ENCODE measurements at places on chromosomes 6 and 20.
A peak's percentile ranks its signal among the peaks of the same experiment; 100 is the strongest.

- no peak for DNase-seq
Measured at GRCh38 chr6:9938801-9939200, 476.1 kb downstream of the TFAP2A start.

DNA sequence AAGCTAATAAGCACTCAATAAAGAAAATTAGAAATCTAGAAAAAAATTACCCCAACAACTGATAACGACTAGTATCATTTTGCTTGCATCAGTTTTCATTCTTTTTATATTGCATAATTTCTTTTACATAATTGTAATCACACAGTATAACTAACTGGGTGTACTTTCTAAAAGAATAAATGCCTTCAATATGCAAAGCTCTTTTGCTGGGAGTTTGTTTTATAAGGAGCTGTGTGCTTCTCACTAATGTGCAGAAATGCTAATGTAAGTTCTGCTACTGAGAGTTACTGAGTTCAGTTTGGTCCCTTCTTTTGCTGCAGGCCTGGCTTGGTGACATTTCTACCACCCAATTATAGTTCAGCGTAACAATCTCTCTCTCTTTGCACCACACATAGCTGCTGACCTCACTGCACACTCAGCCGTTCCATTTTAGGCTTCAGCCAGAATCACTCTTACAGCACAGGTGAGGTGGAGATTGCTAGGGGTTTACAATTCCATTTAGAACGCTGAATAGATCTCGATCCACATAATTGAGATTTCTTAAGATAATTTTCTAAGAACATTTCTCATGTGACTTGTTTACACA is 20.9 kb upstream of the KLHL31 start:
- no peak for DNase-seq

GRCh38 chr6:65112435-65112834 is 594.6 kb downstream of the EYS start:
- DNase-seq: no peak

- peak; percentile 59 for DNase-seq
Measured at GRCh38 chr6:134230087-134230700, 87.7 kb downstream of the SGK1 start.

DNA sequence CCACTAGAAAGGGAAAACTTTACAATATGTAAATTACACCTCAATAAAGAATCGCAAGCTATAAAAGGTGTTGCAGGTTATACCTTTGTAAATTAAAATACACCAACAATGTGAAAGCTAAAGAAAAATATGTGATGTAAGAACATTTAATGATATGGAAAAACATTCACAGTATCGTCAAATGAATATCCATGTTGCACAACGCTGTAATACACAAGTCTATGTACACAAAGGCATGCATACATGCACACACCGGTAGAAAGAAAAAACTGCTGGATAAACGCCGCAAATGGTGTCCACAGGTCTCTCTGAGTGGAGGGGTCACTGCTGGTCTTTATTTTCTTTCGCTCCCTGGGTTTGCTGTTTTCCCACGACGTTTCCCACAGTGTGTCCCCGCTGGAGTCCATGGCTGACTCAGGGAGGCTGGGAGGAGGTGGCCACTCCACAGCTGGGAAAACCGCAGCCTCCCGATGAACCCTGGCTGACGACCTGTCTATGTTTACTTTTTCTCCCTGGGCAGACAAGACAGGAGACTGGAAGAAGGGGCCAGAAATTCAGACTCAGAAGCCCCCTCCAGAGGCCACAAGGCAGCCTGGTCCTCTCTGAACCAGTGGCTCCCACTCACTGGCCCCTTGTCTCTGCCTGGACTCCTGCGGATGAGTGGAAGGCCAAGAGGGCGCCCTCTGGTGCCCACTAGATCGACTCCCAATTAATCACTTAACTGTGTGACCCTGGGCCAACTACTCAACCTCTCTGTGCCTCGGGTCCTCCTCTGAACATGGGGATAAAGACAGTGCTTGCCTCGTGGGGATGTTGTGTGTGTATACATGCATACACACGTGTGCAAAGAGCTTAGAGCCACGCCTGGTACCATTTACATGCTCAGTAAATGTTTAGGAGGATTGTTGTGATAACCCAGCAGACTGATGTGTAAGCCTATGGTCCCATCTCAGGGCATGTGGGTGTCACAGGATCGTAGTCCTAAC is 12.8 kb upstream of the BPI start:
- peak; percentile 87 for DNase-seq

DNA sequence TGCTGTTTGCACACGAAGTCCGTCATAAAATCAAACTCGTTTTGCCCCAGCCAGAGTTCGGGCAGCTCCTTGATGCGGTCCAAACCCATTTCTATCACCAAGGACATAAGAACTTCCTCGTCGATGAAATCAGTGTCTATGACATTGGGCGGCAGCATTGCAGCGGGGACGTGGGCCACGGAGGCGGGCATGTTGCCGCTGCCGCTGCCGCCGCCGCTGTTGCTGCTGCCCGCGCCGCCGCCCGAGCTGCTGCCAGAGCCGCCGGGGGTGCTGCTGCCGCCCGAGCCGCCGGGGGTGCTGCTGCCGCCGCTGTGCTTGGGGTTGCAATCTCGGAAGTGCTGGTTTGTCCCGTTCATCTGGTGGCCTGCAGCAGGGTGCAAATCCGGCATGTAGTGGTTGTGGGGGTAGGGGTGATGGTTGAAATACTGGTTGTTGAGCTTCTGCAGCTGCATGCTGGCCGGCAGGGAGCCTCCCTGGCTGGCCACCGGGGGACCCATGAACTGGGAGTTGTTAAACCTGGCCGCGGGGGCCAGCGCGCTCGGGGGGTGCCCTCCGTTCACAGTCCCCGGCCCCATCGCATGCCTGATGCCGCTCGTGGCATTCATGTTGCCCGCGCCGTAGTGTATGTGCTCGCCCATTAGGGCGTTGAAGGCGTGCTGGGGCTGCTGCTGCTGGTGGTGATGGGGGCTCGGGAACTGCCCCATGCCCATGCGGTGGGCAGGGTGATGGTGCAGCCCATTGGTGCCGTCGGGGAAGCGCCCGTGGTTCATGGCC is 1.1 kb downstream of the CITED2 start:
- DNase-seq: peak; percentile 87

GRCh38 chr6:49551866-49552129 is 1.3 kb downstream of the C6orf141 start:
- no peak for DNase-seq

- DNase-seq: no peak
Measured at GRCh38 chr20:51451484-51451883, 91.0 kb downstream of the NFATC2 start.

- peak; percentile 89 for DNase-seq
Measured at GRCh38 chr20:17749978-17750721, 50.4 kb downstream of the BANF2 start.

DNA sequence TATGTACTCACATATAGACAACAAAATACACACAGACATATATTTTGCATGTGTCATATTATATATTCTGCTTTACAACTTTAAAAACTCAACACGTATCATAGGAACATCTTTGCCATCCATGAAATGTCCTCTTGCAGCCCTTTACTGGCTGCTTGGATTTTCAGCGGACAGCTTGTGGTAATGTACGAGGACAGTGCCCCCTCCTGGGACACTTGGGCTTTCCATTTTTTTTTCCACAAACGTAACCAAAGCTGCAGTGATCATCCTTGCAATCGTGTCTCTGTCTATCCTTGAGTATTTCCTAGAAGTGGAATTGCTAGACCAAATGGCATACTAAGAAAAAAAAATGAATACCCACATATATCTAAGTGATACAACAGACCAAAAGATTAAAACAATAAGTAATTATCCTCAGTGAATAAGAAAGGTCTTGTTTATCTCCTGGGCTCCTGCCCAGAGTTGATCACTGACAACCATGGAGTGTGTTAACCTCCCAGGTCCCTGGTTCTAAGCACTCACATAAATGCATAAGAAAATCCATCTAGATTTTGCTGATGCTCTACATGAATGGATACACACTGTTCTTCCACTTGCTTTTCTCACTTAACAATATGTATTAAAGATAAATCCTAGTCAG is 18.1 kb downstream of the BPI start:
- no peak for DNase-seq

GRCh38 chr20:17576215-17576614 is 6.3 kb downstream of the DSTN start:
- no peak for DNase-seq

DNA sequence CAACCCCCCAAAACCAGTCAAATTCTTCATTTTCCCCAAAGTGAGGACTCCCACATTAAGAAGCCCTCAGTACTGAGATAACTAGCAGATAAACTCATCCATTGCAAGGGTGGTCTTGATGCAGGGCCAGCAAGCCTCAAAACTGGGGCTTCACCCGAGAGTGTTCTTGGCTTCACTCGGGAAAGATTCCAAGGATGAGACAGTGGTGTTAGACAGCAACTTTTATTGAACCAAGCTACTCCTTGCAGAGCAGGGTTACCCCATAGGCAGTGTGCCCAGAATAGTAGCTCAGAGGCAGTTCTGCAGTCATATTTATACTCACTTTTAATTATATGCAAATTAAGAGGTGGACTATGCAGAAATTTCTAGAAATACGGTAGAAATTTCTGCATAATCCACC is 15.8 kb upstream of the HLA-DQA1 start:
- no peak for DNase-seq

DNA sequence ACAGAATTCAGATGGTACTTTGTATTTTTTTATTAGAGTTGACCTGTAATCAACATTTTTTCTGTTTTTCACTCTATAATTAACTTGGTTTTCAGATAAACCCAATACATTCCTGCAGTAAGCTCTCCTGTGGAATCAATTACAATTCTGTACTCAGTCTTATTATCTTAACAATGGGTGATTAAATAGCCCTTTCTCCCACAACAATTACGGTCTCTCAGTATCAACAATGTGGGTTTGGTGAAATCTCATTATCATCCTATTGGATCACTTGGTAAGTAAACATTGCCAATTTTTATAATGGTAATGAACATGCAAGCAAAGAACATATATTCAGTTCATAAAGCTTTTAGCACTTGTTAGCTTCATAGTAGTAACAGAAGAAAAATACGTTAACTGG is 438.9 kb upstream of the EPHA7 start:
- DNase-seq: no peak

GRCh38 chr20:57179265-57179664 is 87.2 kb downstream of the BMP7 start:
- DNase-seq: no peak

- DNase-seq: no peak
Measured at GRCh38 chr6:133099573-133099972, 141.6 kb upstream of the EYA4 start.

DNA sequence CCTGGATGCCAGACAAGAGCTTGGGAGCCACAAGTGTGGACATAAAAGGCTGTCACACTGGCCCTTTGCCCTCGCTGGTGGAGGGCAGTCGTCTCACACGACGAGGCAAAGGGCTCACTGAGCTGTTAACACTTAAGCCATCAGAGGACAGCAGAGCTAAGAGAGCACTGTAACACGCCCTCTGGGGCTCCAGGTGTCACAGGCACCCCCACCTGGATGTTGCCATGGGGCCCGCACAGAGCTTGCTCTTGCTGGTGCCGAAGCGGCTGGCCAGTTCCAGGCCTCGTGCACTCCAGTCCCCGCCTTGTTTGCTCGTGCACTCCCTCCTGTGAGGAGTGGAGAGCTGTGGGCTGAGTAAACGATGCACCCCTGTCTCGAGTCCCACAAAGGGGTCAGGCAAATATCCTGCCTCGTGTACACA is 37.4 kb downstream of the SLC35D3 start:
- DNase-seq: no peak

DNA sequence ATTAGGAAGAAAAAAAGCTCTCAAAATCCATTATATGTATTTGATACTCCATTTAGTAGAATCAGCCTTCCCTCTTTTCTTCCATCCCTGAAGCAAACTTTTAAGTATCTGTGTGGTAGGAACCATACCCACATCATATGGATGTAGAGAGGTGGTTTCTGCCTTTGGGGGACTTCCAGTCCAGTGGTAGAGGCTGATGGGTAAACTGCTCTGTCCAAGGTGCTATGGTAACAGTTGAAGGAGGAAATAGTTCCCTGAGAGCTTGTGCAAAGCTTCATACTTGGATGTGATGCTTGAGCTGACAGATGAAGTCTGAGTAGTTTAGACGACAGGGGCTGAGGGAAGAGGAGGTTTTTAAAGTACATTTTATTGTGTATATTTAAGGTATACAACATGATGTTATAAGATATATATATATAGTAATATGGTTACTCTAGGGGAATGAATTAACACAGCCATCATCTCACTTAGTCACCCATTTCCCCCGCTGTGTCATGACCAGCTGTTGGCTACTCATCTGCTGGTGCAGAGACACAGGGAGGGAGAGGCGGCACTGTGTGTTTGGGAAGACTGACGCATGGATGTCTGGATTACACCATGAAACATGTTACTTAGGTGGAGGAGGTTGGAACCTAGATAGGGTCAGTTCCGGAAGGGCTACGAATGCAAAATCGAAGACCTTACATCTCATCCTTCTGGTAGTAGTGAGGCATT is 185.2 kb downstream of the FARS2 start:
- no peak for DNase-seq

- no peak for DNase-seq
Measured at GRCh38 chr6:148735989-148736388, 10.8 kb upstream of the UST start.

DNA sequence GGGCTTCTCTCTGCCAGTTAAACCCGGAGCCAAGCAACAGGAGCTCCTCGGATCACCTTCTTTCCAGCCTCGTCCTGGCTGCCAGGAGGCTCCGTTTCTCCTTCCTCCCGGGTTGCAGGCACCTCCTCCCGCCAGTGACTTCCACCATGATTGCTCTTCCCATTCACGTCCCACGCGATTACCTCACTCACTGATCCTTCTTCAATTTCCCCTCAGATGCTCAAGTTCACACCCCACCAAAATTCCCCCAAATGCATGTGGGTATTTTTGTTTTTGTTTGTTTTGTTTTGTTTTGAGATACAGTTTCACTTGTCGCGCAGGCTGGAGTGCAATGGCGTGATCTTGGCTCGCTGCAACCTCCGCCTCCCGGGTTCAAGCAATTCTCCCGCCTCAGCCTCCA is 25.1 kb downstream of the KCNQ2 start:
- no peak for DNase-seq

- no peak for DNase-seq
Measured at GRCh38 chr20:23782366-23782983, 31.7 kb upstream of the CST1 start.

DNA sequence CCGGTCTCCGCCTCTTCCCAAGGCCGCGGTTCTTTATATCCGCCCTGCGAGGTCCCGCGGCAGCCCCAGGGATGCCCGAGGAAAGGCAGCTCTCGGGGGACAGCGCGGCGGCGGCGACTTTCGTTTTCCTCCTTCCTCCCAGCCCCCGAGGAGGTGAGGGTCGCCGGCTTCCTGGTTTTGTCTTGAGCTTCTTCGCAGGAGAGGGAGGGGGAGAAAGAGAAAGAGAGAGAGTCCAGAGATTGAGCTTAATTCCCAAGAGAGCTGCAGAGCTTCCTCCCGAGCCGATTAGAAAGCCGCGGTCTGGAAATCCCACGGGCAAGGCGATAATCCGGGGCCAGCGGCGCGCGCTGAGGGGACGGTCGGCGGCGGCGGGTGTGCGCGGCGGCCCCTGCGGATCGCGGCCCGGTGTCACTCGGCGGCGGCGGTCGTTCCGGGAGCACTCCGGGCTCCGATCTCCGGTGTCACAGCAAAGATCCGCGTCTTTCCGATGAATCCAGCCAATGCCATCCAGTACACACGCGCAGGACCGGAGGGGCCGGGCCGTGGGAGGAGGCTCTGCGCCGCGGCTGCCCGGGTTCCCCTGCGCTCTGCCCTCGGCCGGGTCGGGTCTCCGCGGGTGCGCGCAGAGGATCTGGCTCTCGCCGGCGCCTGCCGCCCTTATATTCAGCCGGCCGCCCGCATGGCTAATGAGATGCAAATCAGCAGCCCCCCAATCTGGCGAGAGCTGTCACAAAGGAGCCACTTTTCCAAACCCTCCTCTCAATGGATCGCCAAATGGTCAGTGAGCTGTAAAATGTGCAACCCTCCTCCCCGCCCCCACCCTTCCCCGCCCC is at the start of gene DLL1:
DLL1 (minus strand) TSS at position 783 of the 833 bp plus-strand sequence. CDS start 939 bp downstream, outside the sequence.
- peak; percentile 89 for DNase-seq

- DNase-seq: no peak
Measured at GRCh38 chr6:18215436-18215835, 48.9 kb downstream of the DEK start.
